CD4-positive, alpha-beta T cell (primary cell): ENCODE measurements at places on chromosomes 5 and 9.

DNA sequence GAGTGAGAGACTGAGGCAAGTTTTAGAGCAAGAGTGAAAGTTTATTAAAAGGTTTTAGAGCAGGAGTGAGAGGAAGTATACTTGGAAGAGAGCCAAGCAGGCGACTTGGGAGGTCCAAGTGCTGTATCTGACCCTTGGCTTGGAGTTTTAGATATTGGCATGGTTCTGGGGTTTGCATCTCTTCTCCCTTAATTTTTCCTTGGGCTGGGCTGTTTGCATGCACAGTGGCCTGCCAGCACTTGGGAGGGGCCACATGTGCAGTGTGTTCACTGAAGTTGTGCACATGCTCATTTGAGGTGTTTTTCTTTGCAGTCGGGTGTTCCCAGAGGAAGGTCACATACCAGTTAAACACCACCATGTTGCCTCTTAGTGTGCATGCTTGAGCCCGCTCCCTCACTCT lies 464.1 kb downstream of the DMRT2 start:
- no peak for DNase-seq

- no peak for DNase-seq
These were observed 296.5 kb upstream of the ITGA1 start for GRCh38 chr5:52491071-52491787.

- no peak for DNase-seq
These were observed 369.2 kb upstream of the MPDZ start for GRCh38 chr9:13648676-13649075.

- no peak for DNase-seq
These were observed 113.5 kb upstream of the SPOCK1 start for GRCh38 chr5:137612576-137612975.

- no peak for DNase-seq
These were observed 178.2 kb upstream of the FBXL7 start for GRCh38 chr5:15321776-15322175.

GRCh38 chr5:10595672-10596309 lies 31.9 kb downstream of the ANKRD33B start:
- peak; percentile 56 for DNase-seq

- DNase-seq, result no peak
These were observed 19.5 kb upstream of the NSMF start for GRCh38 chr9:137478613-137478961.

DNA sequence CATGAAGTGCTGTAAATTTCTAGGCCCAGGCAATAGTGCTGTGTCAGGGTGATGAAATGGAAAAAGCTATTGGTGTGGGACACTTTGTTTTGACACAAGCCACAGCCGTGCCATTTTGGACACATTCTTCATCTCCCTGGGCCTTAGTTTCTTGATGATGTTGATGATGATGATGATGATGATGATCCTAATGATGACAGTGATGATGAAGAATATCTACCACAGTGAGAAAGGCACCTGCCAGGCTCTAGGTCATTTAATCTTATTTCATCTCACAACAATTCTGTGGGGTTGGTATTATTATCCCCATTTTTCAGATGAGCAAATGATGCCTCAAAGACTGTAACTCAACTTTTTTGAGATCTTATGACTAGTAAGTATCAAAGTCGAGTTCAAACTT lies 102.2 kb upstream of the STC2 start:
- DNase-seq, result no peak

GRCh38 chr9:18743971-18744370 lies 270.0 kb downstream of the ADAMTSL1 start:
- no peak for DNase-seq

GRCh38 chr5:93512799-93513198 lies 68.2 kb downstream of the NR2F1-AS1 start:
- DNase-seq, result no peak
